ENCODE measurements at places on chromosomes 5 and 9.

DNA sequence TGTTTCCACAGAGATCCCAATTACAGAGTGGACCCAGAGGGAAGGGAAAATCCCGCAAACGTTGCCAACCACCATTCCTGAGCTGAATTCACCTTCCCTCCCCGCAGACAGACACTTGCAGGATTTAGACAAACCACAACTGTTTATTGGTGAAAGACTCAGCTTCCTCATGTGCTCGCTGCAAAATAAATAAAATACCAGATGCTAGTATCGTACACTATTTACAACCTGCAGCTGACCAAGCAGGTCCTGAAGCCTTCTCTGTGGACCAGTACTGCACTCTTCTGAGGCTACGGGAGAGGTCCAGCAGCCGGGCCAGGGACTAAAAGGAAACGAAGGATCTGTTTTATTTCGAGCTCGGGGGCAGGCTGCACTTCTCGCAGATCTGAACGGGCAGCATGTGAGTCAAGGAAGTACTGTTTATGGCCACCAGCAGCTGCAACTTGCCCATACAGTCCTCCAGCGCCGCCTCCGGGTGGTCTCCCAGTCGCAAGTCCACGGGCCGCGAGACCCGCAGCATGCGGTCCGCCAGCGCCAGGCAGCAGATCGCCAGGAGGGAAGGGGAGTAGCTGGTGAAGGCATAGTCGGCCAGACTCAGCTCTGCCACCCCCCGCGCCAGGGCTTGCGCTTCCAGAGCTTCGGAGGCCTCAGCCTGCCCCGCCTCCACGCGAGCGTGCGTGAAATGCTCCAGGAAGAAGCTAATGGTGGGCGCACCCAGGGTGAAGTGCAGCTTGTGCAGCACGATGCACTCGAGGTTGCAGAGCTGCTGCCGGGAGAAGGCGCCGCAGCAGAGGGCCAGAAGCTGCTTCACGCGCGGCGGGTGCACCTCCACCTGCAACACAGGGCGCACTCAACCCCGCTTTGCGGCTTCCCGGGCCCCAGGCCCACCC, 2.1 kb downstream of the CCNO start:
- no peak for DNase-seq

- DNase-seq: peak; percentile 76
Observed at GRCh38 chr9:91255327-91255726, 106.4 kb downstream of the AUH start.

GRCh38 chr5:158722940-158723339, 376.8 kb downstream of the EBF1 start:
- DNase-seq: no peak

GRCh38 chr5:111225926-111226325, 1.7 kb downstream of the CAMK4 start:
- DNase-seq: no peak

GRCh38 chr5:111345731-111346130, 121.5 kb downstream of the CAMK4 start:
- DNase-seq: no peak

- peak; percentile 17 for DNase-seq
Observed at GRCh38 chr5:115180165-115180709, 10.5 kb upstream of the TRIM36 start.

GRCh38 chr9:89465726-89466308, 32.1 kb downstream of the SEMA4D start:
- DNase-seq: no peak

- no peak for DNase-seq
Observed at GRCh38 chr5:90911169-90911568, 352.6 kb downstream of the ADGRV1 start.

- no peak for DNase-seq
Observed at GRCh38 chr5:58380655-58381054, 79.2 kb downstream of the PLK2 start.

DNA sequence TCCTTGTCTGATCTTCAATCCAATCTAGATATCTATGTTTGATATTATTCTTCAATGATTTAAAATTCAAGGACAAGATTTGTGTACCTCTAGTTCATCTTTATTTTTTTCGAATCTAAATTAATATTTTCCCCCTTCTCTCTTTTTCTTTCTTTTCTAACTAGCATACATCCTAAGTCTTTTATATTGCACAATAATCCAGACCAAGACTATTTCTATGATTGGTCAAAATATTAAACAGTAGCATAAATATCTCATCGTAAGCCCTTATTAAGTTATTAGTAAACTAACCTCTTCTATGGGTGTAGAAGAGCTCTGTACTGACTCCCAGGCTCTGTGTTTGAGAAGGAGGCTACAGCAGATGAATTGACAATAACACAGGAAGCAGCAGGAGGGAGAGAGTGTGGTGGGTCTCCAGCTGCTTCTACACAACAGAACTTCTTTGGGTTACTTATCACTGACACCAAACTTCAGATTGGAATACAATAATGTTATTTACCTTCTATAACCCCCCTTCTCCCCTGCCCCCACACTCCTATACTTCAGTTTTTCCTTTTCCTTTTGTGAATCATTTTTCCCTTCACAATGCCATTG, 11.9 kb upstream of the PLCXD3 start:
- peak; percentile 12 for DNase-seq

GRCh38 chr5:5025774-5026408, 114.2 kb upstream of the ADAMTS16 start:
- no peak for DNase-seq

Measured in choroid plexus epithelial cell (primary cell).